ENCODE measurements at places on chromosomes 13 and 19.

DNA sequence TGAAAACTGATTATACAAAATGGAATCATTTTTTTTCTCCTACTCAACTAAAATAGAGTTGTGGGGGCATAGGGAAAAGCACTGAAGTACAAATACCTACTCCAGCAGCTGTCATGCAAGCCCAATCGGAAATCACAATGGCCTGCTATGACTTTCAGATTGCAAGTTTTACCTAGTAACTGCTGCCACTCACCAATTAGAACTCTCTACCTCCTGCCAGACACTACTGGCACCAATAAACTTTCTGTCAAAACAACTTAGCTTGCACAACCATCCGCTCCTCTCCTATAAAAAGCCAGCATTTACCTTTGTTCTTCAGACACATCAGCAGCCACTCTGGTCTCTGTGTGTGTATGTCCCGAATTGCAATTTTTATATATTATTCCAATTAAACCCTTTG, 9.3 kb upstream of the TRPC4 start:
- DNase-seq = no peak

DNA sequence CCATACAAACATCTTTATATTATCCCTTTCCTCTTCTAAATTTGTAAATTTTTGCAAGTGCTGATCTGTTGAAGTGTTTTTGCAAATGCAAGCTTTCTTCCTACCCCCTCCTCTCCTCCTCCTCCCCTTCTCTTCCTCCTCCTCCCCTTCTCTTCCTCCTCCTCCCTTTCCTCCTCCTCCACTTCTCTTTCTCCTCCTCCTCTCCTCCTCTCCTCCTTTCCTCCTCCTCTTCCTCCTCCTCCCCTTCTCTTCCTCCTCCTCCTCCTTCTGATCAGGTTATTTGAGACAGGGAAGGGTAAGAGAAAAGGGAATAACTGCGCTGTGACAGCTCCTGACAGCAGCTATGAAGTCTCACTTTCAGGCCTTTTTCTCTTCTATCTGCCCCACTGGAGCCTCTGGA, 8.9 kb downstream of the TNFSF13B start:
- no peak for DNase-seq

DNA sequence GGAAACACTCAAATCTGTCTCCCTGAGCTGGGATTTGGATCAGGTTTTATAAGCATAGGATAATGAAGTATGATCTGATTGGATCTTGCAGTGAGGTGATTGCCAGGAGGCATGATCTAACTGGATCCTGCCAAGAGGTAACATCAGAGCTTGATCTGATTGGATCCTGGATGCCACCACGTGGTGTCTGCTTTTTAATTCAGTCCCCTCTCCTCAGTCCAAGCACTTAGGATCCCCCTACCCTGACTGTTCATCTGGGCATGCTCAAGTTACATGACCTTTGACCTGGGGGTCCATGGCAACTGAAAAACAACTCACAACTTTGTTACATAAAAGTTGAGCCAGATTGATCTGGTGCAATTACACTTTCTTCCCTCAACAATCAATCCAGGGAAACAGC, 47.5 kb upstream of the LSM14A start:
- no peak for DNase-seq

GRCh38 chr13:110379905-110380341, 72.8 kb downstream of the COL4A2 start:
- DNase-seq = no peak

GRCh38 chr19:51194527-51195315, 30.2 kb upstream of the CD33 start:
- no peak for DNase-seq

All from cardiac fibroblast (primary cell).